ENCODE measurements at places on chromosomes 1 and 21.

- DNase-seq: no peak
Measured at GRCh38 chr1:236168716-236169429, 26.5 kb downstream of the GPR137B start.

DNA sequence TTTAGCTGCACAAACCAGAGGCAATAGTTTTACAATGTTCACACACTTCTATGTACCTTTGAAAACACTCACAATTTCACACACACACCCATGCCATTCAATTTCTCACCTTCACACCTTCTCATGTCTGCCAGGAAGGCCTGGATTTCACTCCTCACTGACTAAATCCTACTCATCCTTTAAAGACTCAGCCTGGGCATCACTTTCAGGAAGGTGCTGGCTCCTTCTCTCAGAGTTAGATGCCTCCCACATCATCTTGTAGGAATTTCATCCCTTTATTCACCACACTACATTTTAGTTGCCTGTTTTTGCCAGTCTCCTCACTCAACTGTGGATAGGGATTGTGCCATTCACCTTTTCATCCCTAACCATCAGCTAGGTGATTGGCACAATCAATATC lies 2.3 kb downstream of the IL20 start:
- DNase-seq: no peak

- no peak for DNase-seq
Measured at GRCh38 chr21:44455524-44456213, 359 bp downstream of the LRRC3 start.

GRCh38 chr1:31934706-31935629 lies 3.2 kb downstream of the PTP4A2 start:
- DNase-seq: no peak

DNA sequence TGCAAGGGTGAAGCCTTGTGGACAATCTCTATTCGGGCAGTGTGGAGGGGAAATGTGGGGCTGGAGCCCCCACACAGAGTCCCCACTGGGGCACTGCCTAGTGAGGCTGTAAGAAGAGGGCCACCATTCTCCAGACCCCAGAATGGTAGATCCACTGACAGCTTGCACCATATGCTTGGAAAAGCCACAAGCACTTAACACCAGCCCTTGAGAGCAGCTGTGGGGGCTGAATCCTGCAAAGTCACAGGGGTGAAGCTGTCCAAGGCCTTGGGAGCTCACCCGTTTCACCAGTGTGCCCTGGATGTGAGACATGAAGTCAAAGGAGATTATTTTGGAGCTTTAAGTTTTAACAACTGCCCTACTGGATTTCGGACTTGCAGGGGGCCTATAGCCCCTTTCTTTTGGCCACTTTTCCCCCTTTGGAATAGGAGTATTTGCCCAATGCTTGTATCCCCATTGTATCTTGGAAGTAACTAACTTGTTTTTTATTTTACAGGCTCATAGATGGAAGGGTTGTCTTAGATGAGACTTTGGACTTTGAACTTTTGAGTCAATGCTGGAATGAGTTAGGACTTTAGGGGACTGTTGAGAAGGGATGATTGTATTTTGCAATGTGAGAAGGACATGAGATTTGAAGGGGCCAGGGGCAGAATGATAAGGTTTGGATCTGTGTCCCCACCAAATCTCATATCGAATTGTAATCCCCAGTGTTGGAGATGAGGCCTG lies 16.3 kb upstream of the COL6A1 start:
- DNase-seq: no peak

DNA sequence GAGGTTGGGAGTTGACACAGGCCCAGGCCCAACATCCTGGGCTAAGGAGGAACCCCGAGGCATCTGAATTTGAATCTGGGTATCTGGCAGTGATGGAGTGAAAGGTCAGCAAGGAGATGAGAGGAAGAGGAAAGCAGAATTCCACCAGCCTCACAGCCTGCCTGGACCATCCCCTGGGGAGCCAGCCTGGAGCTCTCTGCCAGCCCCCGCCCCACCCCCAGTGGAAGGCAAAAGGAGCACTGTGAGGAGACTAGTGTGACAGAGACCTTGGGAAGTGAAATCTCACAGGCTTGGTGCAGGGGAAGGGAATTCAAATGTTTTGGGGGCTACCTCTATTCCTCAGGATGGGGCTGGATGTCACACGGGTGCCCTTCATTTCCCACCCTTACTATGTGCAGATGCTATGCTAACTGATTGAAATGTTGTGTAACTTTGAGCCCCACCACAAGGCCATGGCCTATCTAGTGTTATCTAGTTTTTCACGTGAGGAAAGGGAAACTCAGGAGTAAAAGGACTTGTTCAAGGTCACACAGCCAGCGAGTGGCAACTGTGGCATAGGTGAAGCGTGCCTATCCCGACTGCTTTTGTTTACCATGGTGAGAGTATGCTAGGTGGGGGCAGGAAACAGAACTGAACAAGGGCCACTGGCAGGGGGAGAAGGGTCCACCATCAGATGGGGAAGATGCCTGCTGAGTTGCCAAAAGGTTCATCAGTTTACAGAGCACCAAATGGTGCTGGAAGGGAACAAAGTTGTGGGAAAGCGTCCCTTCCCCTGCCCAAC lies 29.8 kb downstream of the AHDC1 start:
- no peak for DNase-seq

GRCh38 chr1:194004146-194004545 lies 817.7 kb upstream of the B3GALT2 start:
- DNase-seq: no peak

GRCh38 chr1:116934586-116935207 lies 25.0 kb downstream of the PTGFRN start:
- DNase-seq: no peak

- DNase-seq: no peak
Measured at GRCh38 chr21:44010429-44010828, 1.7 kb upstream of the TRAPPC10 start.

DNA sequence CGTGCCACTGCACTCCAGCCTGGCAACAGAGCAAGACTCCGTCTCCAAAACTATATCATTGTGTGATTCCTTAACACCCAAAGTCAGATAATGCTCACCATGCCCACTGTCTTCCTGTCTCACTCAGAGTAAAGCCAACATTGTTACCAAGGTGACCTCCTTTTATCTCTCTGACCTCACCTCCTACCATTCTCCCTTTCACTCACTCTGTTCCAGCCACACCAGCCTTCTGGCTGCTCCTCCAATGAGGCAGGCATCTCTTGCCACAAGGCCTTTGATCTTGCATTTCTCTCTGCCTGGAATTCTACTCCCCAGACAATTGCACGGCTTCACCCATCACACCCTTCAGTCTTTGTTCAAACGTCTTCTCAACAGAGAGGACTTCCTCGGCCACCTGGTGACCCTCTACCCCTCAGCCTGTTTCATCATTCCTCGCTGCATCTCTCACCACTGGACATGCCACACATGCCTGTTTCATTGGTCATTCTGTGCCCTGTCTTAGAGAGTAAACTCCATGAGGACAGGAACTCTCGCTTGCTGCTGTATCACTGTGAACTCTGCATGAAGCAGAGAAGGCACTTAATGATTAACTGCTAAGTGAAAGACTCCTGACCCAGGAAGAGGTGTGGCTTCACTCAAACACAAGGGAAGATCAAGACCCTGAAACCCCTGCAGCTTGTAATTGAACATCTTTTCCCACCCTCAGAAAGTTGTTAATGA lies 67.1 kb upstream of the CAPZB start:
- DNase-seq: no peak

GRCh38 chr1:116330342-116330652 lies 42.7 kb upstream of the ATP1A1 start:
- DNase-seq: no peak

- no peak for DNase-seq
Measured at GRCh38 chr1:84162295-84162694, 18.2 kb downstream of the PRKACB start.

- no peak for DNase-seq
Measured at GRCh38 chr1:215777370-215777925, 210.3 kb downstream of the KCTD3 start.

DNA sequence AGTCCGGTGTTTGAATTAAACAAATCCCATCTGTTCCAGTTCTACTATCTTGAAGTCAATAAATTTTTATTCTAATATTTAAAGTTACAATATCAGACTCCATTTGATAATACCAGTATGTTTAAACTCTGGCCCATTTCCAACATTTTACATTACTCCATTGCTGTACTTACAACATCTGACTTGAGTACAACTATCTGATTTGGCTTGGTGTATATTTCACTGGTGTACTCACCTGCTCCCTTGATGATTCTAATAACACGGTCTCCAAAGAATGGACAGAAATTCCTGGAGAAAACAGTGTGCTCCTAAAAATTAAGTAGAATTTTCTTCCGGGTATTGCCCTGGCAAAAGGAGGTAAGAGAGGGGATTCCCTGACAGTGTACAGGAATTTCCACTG lies 680.5 kb upstream of the ADAMTS5 start:
- DNase-seq: no peak

GRCh38 chr1:162364498-162364897 lies 12.2 kb downstream of the SPATA46 start:
- DNase-seq: no peak

DNA sequence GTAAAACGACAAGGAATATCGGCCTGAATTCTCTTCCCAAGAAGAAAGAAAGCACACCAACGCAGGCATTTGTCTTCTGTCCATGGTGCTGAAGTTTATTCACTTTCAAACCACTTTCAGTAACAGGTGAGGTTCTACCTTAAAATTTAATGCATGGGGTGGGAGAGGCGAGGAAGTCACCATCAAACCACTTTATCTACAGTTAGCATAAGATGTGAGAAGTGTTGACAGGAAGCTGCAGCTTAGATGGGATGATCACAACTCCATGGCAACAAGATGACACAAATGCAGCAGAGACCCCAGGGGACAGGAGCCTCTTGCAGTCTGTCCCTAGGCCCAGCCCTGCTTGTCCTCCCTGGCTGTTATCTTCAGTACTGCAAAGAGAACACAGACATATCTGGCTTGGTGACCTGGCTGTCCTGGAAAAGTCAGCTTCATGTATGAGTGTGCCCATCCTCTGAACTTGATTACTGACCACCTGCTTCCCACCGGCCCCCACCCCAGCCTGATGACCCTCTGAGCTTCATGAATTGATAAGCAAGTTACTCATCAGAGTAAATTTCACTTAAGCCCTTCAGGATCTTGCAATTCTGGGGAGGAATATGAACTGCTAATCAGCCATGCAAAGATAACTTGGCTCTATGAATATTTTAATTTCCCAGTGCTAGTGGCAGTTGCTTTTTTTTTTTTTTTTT lies 1.8 kb downstream of the NPPA start:
- DNase-seq: no peak

DNA sequence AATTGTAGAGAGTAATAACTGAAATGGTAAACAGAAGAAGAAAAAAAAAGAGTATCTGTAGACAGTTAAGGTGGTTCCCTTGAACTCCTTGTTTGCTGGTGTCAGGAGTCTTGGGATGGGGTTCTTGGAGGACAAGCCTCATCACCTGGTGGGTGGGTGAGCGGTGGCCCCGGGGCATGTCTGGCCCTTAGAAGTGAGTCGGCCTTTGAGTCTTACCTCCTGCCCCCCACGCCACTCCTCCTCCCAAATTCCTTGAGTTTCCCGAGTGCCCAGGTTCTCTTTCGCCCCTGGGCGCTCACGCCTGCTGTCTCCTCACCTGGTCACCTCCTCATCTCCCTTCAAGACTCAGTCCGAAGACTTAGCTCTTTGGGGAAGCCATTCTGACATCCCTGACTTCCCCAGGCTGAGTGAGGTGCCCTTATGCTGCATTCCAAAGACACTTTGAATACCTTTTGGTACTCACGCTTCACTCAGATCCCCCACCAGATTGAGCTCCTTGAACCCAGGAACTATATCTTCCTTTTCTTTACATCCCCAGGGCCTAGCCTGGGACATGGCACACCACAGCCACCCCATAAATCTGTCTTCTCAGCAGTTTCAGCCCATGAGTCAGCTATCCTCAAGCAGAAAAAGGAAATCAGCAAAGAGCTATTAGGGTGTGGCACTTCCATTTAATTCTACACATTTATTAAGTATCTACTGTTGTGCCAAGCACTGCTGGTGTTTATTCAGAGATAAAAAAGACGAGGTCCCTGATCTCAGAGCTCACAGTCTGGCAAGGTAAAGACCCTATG lies 13.5 kb upstream of the IKBKE start:
- DNase-seq: no peak

- DNase-seq: no peak
Measured at GRCh38 chr1:229035054-229035747, 235.7 kb upstream of the RAB4A start.

- no peak for DNase-seq
Measured at GRCh38 chr1:39761557-39762260, 9.4 kb downstream of the OXCT2 start.

- no peak for DNase-seq
Measured at GRCh38 chr1:244941121-244941520, 76.8 kb upstream of the HNRNPU start.

DNA sequence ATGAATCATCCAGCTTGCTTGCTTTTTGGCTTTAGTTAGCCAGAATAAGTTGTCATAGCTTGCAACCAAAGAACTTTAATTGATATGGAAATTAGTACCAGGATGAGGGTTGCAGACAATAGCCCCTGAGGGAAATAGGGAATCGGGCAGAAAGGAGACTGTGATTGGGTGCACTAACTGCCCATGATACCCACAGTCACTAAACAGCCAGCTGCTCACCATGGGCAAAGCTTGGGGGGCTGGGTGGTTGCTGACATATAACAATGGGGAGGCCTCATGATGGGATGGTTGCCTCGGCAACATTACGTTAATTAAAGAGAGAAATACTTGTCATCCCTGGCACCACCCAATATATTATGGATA lies 17.8 kb upstream of the PLA2G2E start:
- no peak for DNase-seq

- no peak for DNase-seq
Measured at GRCh38 chr1:231808990-231809389, 182.4 kb downstream of the DISC1 start.

DNA sequence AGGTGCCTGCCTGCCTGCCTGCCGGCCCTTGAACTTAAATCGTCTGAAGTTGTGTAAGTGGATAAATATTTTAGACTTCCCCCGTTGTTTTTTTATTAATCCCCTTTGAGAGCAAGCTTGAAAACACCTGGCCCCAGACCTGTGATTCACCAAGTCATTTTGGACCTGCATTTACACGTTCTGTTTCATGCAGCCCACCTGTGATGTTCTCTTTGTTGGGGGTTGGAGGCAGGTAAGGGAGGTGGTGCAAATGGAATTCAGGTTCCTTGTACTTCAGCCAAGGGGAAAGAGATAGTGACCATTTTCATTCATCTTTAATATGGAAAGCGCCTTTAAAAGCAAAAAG lies 1.2 kb downstream of the SLC37A1 start:
- no peak for DNase-seq

Measured in midbrain (tissue), 1 donor.